ENCODE measurements at places on chromosomes 3 and 15. TPM values are rescaled to one million over a fixed set of nuclear protein-coding genes. Genes with fewer than 3 reads are reported as not detected.

NRG4 gene
- polyA plus RNA-seq = 0.24 TPM

FBXW12 gene
- polyA plus RNA-seq = 0.85 TPM

ANAPC13 gene
- 33.3 TPM for polyA plus RNA-seq

AGBL1 gene
- polyA plus RNA-seq = not detected

SEMA5B gene
- polyA plus RNA-seq = 18.8 TPM

RAB6B gene
- 7.9 TPM for polyA plus RNA-seq

RNU5B-1 gene
- polyA plus RNA-seq = not detected

PLA2G4D gene
- 0.20 TPM for polyA plus RNA-seq

SV2B gene
- 0.22 TPM for polyA plus RNA-seq

THRB gene
- 0.98 TPM for polyA plus RNA-seq

P2RY14 gene
- polyA plus RNA-seq = not detected

PLSCR2 gene
- not detected for polyA plus RNA-seq

MYRIP gene
- polyA plus RNA-seq = 0.54 TPM

LRRC31 gene
- polyA plus RNA-seq = not detected
